ENCODE measurements at places on chromosomes 6 and 20.
A peak's percentile ranks its signal among the peaks of the same experiment; 100 is the strongest.

GRCh38 chr6:85404564-85405174 is 45.2 kb upstream of the NT5E start:
- no peak for DNase-seq

DNA sequence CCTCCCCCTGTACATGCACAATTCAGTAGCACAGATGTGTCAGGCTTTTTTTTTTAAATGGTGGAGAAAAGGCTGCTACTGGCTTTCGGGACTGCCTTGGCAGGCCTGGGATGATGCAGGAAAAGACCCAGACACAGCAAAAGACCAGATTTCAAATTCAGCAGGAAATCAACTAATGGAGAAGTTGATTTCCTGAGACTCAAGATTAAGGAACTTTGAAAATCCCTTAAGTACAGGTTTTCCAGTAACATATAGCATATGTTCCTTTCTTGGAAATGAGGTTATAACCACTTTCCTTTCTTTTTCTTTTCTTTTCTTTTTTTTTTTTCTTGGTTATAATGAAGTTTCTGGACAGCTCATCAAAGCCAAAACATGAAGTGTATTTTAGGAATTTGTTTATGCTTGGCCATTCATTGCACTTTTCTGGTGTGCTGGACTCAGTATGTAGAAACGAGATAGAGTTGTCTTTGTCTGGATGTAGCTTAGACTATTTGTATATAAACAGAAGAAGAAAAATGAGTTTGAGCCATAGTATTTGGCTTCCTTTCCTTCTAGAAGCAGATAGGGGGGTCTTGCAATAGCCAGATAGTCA is 119.4 kb downstream of the SASH1 start:
- DNase-seq, result no peak

DNA sequence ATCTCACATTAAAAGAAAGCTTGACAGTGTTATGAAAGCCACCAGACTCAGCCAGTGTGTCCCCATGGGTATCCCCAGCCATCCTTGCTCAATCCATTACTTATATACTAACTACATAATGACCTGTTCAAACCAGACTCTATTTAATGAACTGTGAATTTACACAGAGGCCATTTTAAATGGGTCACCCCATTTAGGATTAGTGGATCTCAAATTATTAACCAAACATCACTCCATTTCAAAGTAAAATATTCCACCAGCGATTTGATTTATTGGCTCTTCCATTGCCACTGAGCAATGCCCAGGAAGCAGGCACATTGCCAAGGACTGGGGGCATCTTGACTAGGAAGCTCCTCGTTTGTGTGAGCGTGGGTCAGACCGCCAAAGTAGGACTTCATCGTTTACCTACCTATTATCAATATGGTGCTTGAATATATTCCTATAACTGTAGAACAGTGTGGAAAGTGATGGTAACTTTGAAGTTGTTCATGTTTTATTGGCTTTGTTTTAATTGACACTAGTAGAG is 15.5 kb upstream of the NPEPL1 start:
- DNase-seq, result no peak

DNA sequence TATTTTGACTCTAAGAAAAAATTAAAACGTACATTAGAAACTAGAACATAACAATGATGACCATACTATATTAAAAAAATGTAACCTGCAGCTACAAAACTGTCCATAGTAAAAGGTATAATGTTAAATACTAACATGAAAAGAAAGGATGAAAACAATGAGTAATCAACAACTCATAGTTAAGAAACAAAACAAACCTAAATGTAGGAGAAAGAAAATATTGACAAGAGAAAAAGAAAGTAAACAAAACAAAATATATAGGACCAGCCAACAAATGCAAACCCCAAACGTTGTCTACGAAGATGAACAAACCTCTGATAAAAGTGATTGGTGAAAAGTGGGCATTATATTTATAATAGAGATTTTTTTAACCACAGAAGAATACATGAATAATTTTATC is 41.1 kb upstream of the ADGRG6 start:
- DNase-seq, result no peak

GRCh38 chr6:68013780-68014515 is 621.1 kb upstream of the ADGRB3 start:
- DNase-seq, result no peak

DNA sequence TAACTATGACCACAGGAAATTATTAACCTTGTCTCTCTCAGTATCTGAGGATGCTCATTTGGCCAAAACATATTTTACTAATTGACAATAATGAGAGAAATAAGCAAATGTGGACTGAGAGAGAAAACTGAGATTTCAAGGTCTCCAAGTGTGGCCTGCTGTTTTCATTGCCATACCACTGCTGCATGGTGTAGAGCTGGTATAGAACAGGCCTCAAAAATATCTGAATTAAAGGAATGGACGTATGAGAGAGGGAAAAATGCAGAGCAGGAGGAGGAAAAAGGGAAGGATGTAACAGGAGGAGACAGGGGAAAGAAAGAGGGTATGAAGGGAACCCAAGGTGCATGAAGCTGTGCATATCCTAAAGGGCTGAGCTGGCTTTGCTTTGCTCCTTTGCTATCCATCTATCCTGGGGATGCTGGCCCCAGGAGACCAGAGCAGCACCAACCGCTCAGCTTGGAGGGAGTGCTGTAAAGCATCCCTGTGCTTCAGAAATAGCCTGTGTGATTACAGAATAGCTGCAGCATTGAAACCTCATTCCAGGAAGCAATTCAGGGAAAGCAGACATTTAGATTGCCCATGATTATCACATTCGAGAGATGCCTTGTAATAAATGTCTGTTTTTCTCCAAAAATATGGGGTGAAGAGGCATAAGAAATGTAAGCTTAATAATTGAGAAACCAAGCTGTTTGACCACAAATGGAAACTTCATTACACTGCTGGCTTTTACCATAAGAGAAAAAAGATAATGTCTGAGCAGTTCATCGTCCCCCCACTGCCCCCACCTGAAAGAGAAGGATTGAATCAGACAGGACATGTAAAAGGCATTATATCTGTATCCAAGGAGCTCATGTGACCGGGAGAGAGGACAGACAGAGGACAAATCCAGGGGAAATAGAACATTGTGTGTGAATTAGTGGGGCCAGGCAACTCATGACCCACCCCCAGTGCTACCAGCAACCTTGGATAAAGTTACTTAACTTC is 80.6 kb downstream of the F13A1 start:
- DNase-seq, result no peak

GRCh38 chr6:124432620-124433019 is 529.6 kb upstream of the RNF217 start:
- DNase-seq, result no peak

DNA sequence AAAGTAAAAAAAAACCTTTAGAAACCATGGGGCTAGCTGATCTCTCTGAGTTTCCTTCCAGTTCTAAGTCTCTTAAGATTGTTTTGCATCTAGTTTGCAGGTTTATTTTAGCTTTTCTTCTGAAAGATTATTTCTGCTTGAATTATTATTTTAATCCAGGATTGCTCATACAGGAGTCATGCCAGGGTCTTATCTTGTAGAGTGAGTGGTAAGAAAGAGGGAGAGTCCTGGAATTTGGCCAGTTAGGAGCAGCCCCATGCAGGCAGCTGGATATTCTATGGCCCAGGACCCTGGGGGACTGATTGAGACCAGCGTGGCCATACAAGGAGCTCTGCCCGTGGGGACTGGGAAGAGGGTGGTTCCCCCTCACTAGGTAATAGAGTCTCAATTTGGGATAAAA is 178.9 kb upstream of the HEY2 start:
- DNase-seq, result no peak

DNA sequence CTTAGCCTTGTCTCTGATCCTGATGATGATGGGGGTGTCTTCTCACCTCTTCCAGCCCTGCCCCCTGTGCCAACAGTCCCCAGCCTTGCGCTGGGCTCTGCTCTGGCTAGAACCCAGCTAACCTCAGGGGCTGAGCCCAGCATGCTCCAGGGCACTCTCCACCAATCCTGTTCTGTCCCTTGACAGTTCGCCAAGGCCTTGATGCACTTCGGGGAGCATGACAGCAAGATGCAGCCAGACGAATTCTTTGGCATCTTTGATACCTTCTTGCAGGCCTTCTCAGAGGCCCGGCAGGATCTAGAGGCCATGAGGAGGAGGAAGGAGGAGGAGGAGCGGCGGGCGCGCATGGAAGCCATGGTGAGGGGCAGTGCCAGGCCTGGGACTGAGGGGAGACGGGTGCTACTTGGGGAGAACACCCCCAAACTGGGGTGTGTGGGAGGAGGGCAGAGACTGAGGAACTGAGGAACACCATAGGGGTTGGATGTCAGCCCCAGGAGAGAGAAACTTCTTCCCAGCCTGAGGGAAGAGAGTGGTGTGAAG is 33.1 kb downstream of the MOCS1 start:
- no peak for DNase-seq

- no peak for DNase-seq
These were observed 165.9 kb downstream of the NRN1 start for GRCh38 chr6:5840734-5841390.

DNA sequence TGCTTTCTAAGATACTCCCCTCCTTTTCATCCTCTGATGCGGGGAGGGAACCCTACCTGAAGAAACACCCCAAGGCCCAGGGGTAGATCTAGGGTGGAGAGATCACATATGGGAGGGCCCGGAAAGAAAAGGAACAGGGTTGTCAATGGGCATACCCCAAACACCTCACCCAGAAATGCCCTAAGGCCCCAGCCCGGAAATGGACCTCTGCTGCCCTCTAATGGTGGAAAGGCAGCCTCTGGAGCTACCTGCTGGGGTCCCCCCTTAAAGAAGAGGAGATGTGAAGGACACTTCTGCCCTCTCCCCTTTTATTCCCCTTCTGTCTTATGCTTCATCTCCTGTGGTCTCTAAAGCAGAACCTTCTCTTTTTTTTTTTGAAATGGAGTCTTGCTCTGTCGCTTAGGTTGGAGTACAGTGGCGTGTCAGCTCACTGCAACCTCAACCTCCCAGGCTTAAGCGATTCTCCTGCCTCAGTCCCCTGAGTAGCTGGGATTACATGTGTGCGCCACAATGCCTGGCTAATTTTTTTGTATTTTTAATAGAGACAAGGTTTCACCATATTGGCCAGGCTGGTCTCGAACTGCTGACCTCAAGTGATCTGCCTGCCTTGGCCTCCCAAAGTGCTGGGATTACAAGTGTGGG is 458 bp upstream of the ARMC12 start:
- peak; percentile 70 for DNase-seq

- DNase-seq, result no peak
These were observed 19.2 kb downstream of the ZBTB2 start for GRCh38 chr6:151372164-151372563.

- no peak for DNase-seq
These were observed 610.1 kb upstream of the FLRT3 start for GRCh38 chr20:14947536-14947935.

GRCh38 chr6:157514659-157515496 is 133.9 kb downstream of the ZDHHC14 start:
- DNase-seq, result no peak

GRCh38 chr20:43938932-43939761 is 24.5 kb downstream of the TOX2 start:
- no peak for DNase-seq

- DNase-seq, result no peak
These were observed 40.2 kb downstream of the CCN2 start for GRCh38 chr6:131910956-131911355.

DNA sequence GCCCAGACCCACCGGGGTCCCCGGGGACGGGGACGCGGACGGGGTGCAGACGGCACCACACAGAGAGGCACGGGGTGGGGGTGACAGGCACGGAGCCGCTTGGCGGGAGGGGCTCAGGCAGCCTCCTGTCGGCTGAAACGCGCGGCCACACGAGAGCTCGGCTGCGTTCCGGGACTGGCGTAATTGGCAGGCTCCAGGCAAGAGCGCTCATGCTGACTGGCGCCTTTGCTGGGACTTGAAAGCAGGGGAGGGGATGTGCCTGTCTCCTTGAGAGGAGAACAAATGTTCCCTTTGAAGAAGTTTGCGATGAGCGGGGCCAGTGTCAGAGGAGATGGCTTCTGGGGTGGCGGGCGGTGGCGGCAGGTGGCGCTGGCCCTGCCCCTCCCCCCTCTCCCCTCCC is 25.8 kb downstream of the BHLHE23 start:
- no peak for DNase-seq

DNA sequence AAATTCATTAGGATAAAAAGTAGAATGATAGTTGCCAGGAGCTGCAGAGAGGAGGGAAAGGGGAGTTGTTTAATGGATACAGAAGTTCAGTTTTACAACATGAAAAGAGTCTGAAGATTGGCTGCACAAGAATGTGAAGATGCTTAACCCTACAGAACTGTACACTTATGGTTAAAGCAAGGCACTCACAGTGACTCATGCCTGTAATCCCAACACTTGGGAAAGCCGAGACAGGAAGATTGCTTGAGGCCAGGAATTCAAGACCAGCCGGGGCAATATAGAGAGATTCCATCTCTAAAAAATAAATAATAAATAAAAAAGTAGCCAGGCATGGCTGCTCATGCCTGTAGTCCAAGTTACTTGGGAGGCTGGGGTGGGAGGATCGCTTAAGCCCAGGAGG is 174.0 kb downstream of the TASP1 start:
- no peak for DNase-seq

- no peak for DNase-seq
These were observed 347.6 kb upstream of the MMS22L start for GRCh38 chr6:97630604-97631003.

DNA sequence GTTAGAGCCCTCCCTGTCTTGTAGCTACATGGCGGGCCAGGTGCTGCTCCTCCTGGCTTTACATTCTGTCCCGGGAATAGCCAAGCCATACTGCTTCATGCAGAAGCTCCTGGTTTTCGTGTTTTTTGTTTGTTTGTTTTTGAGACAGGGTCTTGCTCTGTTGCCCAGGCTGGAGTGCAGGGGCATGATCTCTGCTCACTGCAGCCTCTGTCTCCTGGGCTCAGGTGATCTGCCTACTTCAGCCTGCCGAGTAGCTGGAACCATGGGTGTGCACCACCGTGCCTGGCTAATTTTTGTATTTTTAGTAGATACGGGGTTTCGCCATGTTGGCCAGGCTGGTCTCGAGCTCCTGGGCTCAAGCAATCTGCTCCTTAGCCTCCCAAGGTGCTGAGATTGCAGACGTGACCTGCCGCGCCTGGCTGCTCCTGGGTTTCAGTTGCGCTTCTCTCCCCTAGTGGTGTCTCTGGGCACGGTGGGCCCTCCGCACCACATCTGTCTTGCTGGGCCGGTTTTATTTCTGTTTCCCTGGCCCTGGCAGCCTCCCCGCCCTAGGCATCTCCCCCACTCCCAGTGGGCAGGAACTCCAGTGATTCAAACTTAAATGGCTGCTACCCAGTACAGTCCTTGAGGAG is 12.9 kb downstream of the CDYL start:
- DNase-seq, result no peak

DNA sequence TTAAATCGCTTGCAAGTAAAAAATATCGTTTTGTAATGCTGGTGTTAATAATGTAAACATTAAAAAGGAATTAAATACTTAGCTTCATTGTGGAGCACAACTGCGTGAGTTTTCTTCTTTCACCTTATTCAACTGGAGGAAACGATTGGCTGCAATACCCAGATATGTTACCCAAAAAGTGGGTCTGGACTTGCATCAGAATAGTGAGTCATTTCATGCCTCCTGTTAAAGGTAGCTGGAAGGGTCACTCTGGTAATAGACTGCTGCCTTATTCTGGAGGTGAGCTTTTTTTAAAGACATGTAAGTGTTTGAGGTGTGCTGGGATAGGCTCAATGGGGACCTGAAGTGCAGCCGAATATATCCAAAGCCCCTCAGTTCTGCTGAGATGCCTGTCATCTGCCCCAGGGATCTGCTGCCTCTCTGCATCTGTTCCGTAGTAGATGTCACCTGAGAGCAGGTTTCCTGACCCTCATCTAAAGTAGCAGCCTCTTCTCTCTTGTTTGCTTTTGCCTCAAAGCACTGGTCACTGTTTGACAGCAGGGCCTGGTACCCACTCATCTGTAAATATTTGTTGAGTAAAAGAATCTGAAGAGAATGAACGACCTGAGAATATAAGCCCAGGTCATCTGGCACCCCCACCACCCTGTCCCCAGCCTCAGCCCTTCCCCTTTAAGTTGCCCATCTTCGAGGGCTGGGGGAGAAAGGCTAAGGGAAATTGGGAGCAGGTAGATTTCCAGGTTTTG is 5.6 kb upstream of the UQCC2 start:
- DNase-seq, result no peak
